Esophagus muscularis mucosa (tissue), 4 donors: ENCODE measurements at places on chromosomes 3 and 15. TPM values are rescaled to one million over a fixed set of nuclear protein-coding genes. Genes with fewer than 3 reads are reported as not detected.

TIMP4 gene
- 34.3 TPM for total RNA-seq

SLC35G2 gene
- 5.7 TPM for total RNA-seq

TMIE gene
- total RNA-seq, result 0.69 TPM

DNAH12 gene
- not detected for total RNA-seq

CA12 gene
- 8.7 TPM for total RNA-seq

ARGFX gene
- total RNA-seq, result not detected

POC1A gene
- 1.2 TPM for total RNA-seq

CPEB1 gene
- total RNA-seq, result 5.8 TPM

GRCh38 chr3:11059090-11059798 lies 66.7 kb downstream of the SLC6A1 start:
- no peak overlapping the region for H3K4me3 ChIP-seq
- DNase-seq, result no peak
- peaks cover 3% of the 10 kb centered on the region for H3K4me1 ChIP-seq
- H3K36me3 ChIP-seq, result no peaks in the 10 kb centered on the region

DNA sequence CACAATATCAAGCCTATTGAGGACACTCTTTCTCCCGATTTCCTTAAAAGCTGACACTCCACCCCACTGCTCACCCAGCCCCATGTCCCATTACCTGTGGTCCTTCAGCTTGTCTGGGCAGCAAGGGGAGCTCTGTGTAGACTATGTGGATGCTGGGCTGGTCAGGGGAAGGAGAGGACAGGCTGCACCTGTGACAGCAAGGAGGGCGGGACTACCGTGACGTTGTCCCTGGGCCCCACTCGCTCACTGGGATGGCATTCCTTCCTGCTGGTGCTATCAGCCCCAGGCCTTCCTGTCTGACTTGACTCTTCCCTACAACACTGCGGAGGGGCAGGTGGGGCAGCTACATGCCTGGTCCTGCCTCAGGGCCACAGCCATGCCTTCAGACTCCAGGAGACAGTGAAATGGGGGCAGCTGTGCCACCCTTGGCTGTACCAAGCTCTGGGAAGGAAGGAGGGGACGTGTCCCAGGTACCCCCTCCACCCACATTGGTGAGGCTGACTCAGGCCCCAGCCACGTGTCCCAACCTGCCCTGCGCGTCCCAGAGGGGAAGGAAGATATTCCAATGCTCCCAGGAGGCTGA lies at the start of gene TMEM40:
Gene TMEM40 (minus strand): TSS at position 163 of the 583 bp plus-strand sequence. CDS start 9,427 bp downstream, outside the sequence.
- peak within 1 kb of the TSS; percentile 80 for H3K27ac ChIP-seq
- H3K4me3 ChIP-seq, result no peak within 1 kb of the TSS
- DNase-seq, result no peak
- no peaks in the 10 kb centered on the region for H3K27me3 ChIP-seq

DNA sequence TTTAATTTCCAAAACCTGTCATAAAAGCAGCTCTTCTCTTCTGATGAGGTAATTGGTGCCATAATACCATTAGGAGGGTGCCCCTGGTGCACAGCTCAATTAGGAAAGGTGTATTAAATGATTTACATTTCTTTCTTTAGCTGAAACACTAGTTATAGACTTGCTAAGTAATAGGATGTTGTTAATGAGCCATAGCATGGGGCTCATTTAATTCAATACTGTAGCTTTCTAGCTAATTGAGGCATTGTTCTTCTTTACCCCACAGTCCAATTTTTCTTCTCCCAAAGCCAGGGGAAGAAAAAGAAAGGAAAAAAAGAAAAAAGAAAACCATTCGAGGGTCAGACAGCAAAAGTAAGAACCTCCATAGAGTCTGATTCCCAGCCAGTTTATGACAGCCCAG lies 164.0 kb upstream of the HES1 start:
- H3K27me3 ChIP-seq, result no peaks in the 10 kb centered on the region
- H3K36me3 ChIP-seq, result no peaks in the 10 kb centered on the region
- no peak overlapping the region for H3K27ac ChIP-seq
- DNase-seq, result no peak

- peaks cover 100% of the 10 kb centered on the region for H3K4me1 ChIP-seq
- DNase-seq, result no peak
- peak overlapping the region; percentile 93 for H3K27ac ChIP-seq
- H3K27me3 ChIP-seq, result no peaks in the 10 kb centered on the region
- no peak overlapping the region for H3K4me3 ChIP-seq
Measured at GRCh38 chr15:31360158-31360561, 33.5 kb downstream of the KLF13 start.

DNA sequence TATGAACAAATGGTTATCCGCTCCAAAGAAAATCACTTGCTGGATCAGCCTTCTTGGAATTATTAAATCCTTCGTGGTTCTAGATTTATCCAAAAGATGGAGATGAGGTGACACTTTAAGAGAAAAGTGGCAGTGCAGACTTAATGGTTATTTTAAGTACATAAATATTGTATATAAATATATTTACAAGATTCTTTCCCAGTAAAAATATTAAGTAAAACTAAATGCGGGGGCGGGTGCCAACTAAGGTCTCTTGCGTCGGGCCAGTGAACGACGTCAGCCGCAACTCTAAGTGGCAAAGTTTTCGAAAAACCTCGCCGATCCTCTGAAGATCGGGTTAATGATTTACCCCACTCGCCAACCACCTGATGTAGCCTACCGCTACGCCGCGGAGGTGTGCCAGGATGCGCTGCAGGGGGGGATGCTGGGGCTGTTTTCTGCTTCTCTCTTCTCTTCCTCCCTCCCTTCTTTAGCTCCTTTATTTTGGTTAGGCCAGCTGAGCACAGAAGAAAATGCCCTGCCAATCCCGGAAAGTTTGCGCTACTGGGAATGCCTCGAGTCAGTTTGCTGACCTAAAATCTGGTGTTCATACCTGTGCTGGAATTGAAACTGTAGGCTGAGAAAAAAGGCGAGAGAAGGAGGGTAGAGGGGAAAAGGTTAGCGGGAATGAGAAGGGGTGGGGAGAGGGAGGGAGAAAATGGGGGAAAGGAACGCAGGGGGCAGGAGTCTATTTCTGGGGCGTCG lies 7.6 kb upstream of the FOXB1 start:
- peaks cover 28% of the 10 kb centered on the region for H3K4me1 ChIP-seq
- no peak overlapping the region for H3K4me3 ChIP-seq
- no peak for DNase-seq

DNA sequence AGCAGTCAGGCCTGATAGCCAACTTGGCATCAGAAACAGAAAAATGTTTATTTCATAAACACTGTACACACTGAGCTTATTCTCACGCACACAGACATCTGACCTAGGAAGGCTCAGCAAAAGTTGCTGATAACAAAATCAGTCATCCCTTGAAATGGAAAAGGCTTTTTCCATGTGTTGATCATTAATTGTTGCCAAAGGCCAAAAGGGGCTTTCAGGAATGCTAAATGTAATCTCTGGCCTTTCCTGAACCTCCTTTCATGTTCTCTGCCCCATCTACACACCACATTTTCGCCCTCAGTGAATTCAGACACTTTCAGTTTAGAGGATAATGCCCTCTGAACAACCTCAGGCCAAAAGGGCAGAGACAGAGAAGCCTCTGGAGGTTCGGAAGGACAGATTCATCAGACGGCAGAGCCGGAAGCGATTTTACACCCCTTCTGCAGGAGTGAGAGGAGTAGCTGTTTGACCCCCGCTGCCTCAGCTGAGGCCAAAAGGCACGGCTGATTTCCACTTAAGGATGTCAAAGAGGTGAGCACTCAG lies 14.5 kb downstream of the RTP4 start:
- H3K36me3 ChIP-seq, result no peaks in the 10 kb centered on the region
- H3K4me3 ChIP-seq, result no peak overlapping the region
- no peak overlapping the region for H3K27ac ChIP-seq
- no peaks in the 10 kb centered on the region for H3K4me1 ChIP-seq

DNA sequence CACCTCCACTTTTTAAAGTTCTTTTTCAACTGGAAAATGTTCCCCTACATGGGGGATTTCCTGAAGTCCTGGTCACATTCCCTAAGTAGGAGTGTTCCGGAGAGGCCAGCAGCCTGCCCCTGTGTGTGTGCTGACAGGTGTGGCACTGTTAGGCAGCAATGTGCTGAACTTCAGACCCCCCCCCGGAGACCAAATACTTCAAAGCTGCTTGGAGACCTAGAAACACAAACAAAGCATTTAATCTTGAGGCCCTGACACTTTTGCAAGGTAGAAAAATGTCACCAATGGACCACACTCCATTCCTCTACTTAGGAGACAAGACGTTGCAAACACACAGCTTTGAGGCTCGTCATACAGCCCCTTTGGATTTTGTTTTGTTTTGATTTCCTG lies 259.6 kb upstream of the CTNNB1 start:
- no peaks in the 10 kb centered on the region for H3K27me3 ChIP-seq
- H3K4me3 ChIP-seq, result no peak overlapping the region
- peak overlapping the region; percentile 68 for H3K27ac ChIP-seq
- no peak for DNase-seq

GRCh38 chr3:81585056-81585455 lies 176.4 kb downstream of the GBE1 start:
- H3K27me3 ChIP-seq, result no peaks in the 10 kb centered on the region
- no peak for DNase-seq
- no peak overlapping the region for H3K4me3 ChIP-seq
- H3K36me3 ChIP-seq, result no peaks in the 10 kb centered on the region
- no peak overlapping the region for H3K27ac ChIP-seq

DNA sequence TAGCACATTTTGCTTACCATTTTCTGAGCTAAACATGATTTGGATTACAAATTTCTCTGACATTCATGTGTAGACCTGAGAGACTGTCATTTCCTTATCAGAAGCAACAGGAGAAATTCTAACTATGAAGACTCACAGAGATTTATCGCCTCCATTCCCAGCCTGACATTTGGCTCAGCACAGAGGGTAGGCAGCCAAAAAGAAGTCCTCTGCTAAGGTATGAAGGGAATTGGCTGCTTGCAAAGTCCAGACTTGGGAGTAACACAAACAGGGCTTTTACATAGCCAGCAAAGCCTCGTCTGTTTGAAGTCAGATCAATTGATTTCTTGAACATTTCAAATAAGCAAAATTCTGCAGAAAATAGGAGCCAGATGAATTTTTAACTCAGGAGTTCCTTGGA lies 57.0 kb upstream of the CMSS1 start:
- H3K4me3 ChIP-seq, result no peak overlapping the region
- no peak overlapping the region for H3K27ac ChIP-seq
- H3K36me3 ChIP-seq, result no peaks in the 10 kb centered on the region
- no peak for DNase-seq

DNA sequence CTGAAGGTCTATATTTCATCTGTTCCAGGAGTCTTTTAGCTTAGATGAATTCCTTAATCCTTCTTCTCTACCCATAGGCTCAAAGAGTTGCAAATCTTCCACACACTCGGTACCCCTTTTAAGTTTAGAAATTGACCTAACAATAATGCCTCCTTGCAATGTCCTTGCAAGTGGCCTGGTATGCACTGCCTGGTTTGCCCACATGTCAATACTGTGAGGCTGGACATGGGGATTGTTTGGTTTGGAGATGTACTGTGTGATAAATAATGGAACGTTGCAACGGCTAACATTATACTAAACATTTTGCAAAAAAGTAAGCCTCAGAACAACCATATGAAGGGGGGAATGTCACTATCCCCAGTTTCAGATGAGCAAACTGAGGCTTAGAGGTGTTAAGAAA lies 22.4 kb upstream of the TPM1 start:
- DNase-seq, result no peak
- no peaks in the 10 kb centered on the region for H3K27me3 ChIP-seq
- no peak overlapping the region for H3K27ac ChIP-seq
- H3K4me1 ChIP-seq, result peaks cover 36% of the 10 kb centered on the region
- no peak overlapping the region for H3K4me3 ChIP-seq
- no peaks in the 10 kb centered on the region for H3K36me3 ChIP-seq

GRCh38 chr3:71214797-71215196 lies 368.7 kb downstream of the FOXP1 start:
- peaks cover 27% of the 10 kb centered on the region for H3K4me1 ChIP-seq
- no peak for DNase-seq
- no peak overlapping the region for H3K27ac ChIP-seq
- H3K27me3 ChIP-seq, result no peaks in the 10 kb centered on the region
- H3K4me3 ChIP-seq, result no peak overlapping the region

- H3K27ac ChIP-seq, result no peak overlapping the region
- H3K36me3 ChIP-seq, result no peaks in the 10 kb centered on the region
- DNase-seq, result no peak
- H3K4me3 ChIP-seq, result no peak overlapping the region
- H3K27me3 ChIP-seq, result no peaks in the 10 kb centered on the region
- H3K4me1 ChIP-seq, result no peaks in the 10 kb centered on the region
Measured at GRCh38 chr3:36729204-36730056, 34.9 kb downstream of the DCLK3 start.

DNA sequence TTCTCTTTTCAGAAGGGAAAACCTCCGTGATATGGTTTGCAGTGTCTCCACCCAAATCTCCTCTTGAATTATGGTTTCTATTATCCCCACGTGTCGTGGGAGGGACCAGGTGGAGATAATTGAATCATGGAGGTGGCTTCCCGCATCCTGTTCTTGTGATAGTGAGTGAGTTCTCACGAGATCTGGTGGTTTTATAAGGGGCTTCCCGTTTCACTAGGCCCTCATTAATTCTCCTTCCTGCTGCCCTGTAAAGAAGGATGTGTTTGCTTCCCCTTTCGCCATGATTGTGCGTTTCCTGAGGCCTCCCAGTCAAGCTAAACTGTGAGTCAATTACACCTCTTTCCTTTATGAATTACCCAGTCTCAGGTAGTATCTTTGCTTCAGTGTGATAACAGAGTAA lies 692.7 kb upstream of the GRM7 start:
- no peaks in the 10 kb centered on the region for H3K36me3 ChIP-seq
- no peak overlapping the region for H3K4me3 ChIP-seq
- DNase-seq, result no peak
- H3K27me3 ChIP-seq, result no peaks in the 10 kb centered on the region
- H3K27ac ChIP-seq, result no peak overlapping the region
- H3K4me1 ChIP-seq, result no peaks in the 10 kb centered on the region

- no peaks in the 10 kb centered on the region for H3K36me3 ChIP-seq
- H3K27me3 ChIP-seq, result no peaks in the 10 kb centered on the region
- no peak overlapping the region for H3K4me3 ChIP-seq
- no peak for DNase-seq
- no peaks in the 10 kb centered on the region for H3K4me1 ChIP-seq
- H3K27ac ChIP-seq, result no peak overlapping the region
Measured at GRCh38 chr3:119550192-119550910, 9.1 kb downstream of the CD80 start.

DNA sequence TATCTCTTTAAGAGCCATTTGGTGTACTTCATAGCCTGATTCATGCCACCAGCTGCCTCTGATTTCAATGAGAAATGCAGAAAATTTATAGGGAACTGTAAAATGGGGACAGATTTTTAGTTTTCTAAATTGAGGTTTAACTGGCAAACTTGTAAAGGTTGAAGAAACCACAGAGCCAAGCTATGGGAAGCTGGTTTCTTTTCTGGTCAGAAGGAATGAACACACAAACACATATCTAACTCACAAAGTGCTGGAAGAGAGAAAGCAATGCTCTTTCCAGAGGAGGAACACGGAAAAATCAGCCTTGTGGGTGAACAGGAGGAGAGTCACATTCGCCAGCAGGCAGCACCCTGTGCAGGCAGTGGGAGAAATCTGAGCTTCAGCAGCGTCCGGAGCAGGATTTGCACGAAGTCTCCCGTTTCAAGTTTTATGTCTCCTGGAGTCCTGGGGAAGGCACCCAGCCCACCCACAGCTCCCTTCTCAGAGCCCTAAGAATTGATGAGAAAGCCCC lies 481 bp downstream of the MASP1 start:
- H3K27ac ChIP-seq, result peak overlapping the region; percentile 35
- H3K27me3 ChIP-seq, result no peaks in the 10 kb centered on the region
- peak; percentile 89 for DNase-seq
- peaks cover 31% of the 10 kb centered on the region for H3K4me1 ChIP-seq
- H3K36me3 ChIP-seq, result no peaks in the 10 kb centered on the region
- H3K4me3 ChIP-seq, result peak overlapping the region; percentile 40

- peaks cover 33% of the 10 kb centered on the region for H3K4me1 ChIP-seq
- no peak overlapping the region for H3K27ac ChIP-seq
- H3K4me3 ChIP-seq, result no peak overlapping the region
- H3K36me3 ChIP-seq, result no peaks in the 10 kb centered on the region
- H3K27me3 ChIP-seq, result no peaks in the 10 kb centered on the region
Measured at GRCh38 chr15:80501476-80501875, 97.3 kb downstream of the ARNT2 start.
